ENCODE measurements at places on chromosomes 7 and 10. TPM values are rescaled to one million over a fixed set of nuclear protein-coding genes. Genes with fewer than 3 reads are reported as not detected.

ABCC2 gene
- total RNA-seq = 0.72 TPM

GRCh38 chr7:18513343-18513742, 17.8 kb downstream of the HDAC9 start:
- DNase-seq = no peak

DNA sequence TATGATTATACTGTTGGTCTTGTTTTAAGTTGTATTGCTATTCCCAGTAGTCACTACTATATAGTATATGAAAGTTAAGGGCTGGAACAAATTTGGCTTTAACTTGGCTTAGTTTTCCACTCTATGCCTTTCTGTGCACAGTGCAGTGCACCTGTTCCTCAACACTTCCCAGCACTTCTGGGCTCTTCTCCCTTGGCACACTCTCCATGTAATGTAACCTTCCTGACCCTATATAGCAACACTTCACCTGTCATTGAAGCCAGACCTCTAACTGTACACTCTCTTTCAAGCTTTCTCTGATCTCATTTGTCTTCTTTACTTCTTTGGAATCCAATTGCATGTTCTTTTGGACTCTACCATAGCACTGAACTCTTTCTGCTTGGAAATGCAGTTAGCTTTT, 83.9 kb upstream of the SMIM30 start:
- DNase-seq = peak; percentile 35

GRCh38 chr7:117737926-117738325, 135.3 kb downstream of the CTTNBP2 start:
- no peak for DNase-seq

- no peak for DNase-seq
Measured at GRCh38 chr10:87979847-87980246, 116.4 kb downstream of the PTEN start.

DNA sequence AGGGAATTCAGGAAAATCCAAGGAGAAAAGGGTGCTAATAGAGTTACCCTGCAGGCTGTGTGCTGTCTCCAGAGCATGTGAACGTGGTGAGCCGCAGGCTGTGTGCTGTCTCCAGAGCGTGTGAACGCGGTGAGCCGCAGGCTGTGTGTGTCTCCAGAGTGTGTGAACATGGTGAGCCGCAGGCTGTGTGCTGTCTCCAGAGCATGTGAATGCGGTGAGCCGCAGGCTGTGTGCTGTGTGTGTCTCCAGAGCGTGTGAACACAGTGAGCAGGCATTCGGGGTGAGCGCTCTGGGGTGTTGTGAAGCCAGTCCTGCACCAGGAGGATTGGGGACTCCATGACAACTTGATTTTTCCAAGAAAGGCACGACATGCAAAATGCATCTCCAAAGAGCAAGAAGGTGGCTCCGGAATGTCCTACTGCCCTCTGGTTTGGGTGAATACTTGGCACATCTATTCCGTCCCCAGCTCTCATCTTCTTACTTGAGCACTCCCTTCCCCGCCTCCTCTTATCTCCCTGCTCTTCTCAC, 407.9 kb upstream of the SHH start:
- DNase-seq = no peak

- DNase-seq = no peak
Measured at GRCh38 chr7:72053292-72053691, 358.8 kb downstream of the CALN1 start.

DNA sequence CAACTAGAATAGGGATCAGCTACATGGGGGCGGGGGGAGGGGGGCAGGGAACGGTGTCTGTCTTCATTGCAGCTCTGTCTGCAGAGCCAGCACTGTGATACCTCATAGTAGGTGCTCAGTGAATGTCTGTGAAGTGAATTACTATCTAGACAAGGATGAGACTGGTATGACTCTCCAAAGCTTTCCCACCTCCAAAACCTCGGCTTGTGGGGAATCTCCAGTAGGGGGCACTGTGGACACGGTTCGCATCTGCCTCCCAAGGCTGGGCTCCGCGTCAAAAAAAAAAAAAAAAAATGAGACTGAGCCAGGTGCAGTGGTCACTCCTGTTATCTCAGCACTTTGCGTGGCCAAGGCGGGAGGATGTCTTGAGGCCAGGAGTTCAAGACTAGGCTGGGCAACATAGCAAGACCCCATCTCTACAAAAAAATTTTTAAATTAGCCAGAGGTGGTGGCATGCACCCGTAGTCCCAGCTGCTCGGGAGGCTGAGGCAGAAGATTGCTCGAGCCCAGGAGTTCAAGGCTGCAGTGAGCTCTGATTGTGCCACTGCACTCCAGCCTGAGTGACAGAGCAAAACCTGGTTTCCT, 9.6 kb downstream of the TRIM56 start:
- peak; percentile 62 for DNase-seq

DNA sequence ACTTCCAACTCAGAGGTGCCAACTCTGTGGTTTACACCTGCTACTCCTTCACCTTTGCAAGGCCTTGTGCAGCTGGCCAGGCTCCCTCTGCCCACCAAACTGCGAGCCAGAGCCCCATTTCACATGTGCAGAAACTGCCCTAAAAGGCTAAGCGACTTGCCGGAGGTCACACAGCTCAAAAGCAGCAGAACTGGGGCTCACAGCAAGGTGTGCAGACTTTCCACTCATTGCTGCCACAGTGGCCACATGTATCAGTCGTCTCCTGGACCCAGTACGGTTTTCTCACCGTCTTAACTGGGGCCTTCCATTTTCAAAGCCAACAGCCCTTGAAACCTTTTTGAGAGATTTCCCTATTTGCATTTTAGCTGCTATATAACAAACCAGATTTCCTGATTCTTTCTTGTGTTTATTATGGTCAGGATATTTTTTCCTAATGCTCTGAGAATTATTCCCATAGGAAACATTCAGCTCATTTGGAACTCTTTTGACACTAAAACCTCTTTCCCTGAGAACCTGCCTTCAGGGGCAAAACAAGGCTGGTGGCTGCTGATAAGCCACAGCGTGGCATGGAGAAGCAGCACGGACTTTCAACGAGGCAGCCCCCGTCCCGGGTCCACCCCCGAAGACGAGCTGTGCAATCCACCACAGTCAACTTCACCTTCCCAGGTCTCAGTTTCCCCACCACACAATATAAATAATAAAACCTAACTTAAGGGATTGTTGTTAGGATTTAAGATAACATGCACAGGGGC, 29.9 kb downstream of the SORBS1 start:
- DNase-seq = no peak

DNA sequence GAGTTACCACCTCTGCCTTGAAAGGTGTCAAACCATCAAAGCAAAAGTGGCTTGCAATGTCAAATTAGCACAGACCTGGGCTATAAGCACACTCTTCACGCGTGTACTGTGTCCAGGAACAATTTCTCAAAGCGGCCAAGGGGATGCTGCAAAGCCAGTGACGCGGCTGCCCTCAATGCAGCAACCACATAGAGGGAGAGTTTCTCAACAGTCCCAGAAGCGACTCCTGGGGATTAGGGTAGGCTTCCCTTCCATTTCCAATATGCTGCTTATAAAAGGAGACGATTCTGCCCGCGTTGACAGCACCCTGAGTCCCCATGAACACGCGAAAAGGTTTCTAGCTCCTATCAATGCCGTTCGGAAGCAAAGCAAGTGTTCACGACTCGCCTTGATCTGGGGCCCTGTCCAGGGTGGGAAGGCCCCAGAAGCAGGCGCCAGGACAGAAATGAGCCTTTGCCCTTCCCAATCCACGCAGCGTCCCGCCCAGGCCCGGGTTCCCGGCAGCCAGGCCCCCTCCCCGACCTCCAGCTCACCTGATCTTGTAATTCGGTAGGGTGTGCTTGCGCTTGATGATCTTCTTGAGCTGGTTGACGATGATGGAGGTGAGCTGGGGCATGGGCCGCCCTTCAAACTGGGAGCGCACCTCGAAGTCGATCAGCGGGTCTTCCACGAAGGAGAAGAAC, 1.3 kb downstream of the PDZD8 start:
- DNase-seq = peak; percentile 54

- DNase-seq = no peak
Measured at GRCh38 chr10:99895867-99896266, 113.4 kb downstream of the ABCC2 start.

DNA sequence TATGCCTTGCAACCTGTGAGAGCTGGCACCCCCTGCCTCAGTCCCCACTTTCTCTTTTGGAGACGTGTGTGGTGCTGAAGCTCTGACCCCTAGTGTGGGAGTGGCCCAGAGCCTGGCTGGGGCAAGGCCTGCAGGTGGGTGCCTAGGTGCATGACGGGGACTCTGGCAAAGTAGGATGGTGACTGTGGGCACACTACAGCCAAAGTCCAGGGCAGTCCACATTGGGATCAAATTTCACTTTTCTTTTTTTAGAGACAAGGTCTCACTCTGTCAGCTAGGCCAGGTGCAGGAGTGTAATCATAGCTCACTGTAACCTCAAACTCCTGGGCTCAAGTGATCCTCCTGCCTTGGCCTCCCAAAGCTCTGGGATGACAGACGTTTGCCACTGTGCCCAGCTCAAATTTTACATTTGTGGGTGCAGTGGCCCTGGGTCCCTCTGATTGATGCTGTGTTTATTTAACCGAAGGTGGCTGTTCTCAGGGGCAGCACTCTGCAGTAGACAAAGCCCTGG, 52.3 kb downstream of the NEURL1 start:
- DNase-seq = no peak

GRCh38 chr10:129760416-129760815, 203.7 kb downstream of the EBF3 start:
- no peak for DNase-seq

- no peak for DNase-seq
Measured at GRCh38 chr10:52256832-52257691, 57.0 kb upstream of the DKK1 start.

DNA sequence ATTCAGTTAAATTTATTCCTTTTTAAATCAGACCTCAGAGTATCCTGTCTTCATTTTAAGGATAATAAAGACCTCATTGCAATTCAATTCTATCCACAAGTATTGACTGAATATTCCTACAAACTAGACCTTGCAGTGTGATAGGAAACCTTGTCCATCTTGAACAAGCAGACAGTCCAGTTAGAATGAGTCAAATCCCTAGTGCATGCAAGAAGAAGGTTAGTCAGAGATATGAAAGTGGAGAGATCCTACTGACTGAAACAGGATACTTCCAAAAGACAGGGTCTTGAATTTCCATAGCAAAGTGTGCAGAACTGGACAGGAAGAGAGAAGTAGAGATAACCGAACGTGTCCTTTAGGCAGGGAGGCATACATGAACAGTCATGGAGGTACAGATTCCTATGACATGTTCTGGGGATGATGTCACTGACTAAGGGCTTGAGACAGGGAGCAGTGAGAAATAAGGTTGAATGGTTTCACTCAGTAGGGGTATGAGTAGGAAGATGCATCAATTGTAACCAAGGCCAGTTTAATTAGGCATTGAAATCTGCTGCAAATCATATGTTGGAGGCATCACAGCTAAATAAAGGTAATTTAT, 45.2 kb downstream of the PPP1R3A start:
- no peak for DNase-seq

- no peak for DNase-seq
Measured at GRCh38 chr10:133453516-133454203, at the start of gene SCART1. SCART1 (plus strand) TSS chr10:133453945; CDS start chr10:133453998, 53 bp downstream.

DNA sequence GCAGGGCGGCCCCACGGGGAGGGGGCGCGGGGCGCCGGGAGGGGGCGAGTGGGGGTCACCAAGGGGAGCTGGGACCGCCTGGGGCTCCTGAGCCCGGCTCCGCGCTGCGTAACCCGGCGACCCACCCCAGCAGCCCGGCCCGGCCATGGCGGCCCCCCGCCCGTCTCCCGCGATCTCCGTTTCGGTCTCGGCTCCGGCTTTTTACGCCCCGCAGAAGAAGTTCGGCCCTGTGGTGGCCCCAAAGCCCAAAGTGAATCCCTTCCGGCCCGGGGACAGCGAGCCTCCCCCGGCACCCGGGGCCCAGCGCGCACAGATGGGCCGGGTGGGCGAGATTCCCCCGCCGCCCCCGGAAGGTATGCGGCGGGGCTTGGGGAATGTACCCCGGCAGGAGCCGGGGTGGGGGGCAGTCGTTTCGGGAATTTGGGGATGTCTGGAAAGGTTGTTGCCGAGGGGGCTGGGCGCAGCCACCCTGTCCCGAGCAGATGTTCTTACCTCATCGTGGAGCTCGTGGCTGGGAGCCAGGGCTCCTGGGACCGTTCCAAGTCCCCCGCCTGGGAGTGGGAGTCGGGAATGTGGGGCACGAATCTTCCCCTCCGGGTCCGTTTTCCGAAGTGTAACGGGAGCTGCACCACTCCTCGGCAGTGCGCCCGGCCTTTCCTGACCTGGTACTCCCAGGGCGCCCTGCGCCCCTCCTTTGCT, 431 bp downstream of the ZYX start:
- peak; percentile 94 for DNase-seq

Data from tongue (tissue), 3 donors.